Neural crest cell (in vitro differentiated cells): ENCODE measurements at places on chromosomes 6 and 20.

DNA sequence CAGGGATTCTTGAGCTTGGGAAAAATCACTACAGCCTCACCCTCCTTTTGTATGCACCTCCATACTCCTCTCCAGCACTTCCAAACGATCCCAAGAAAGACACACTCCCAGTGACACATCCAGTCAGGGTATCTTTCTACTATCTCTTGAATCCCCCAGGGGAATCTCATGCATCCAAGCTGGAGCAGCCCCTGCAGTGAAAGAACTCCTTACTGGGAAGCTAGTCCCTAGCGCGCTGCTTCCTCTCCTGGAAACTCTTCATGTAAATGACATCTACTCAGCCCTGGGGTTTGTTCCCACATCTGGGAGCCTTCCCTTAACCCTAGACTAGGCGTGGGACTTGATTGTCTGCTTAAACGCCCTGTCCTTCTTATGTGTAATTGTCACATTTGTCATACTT is 329.1 kb upstream of the QKI start:
- no peak for DNase-seq

GRCh38 chr6:135187372-135187771 is 6.3 kb downstream of the MYB start:
- no peak for DNase-seq

GRCh38 chr6:2765896-2766766 is 938 bp downstream of the WRNIP1 start:
- DNase-seq = peak; percentile 34

GRCh38 chr6:151137542-151137941 is 102.2 kb upstream of the AKAP12 start:
- no peak for DNase-seq

DNA sequence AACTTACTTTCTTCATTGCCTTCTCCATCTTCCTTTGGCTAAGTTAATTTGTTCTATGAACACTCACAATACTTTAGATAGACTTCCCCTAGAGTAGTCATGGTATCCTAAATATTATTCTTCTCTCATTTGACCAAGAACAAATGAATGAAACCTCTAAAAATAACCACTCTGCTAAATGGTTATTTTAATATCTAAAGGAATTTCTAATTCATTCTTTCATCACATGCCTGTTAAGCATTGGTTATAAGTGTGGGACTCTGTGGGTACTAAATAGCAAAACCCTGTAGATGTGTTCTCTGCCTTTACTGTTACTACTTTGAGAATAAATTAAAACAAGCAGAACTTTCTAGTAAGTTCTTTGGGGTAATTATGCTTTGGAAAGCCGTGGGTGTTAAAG is 138.9 kb downstream of the EYA4 start:
- DNase-seq = no peak

- no peak for DNase-seq
Observed at GRCh38 chr6:20338156-20338555, 63.5 kb upstream of the E2F3 start.

DNA sequence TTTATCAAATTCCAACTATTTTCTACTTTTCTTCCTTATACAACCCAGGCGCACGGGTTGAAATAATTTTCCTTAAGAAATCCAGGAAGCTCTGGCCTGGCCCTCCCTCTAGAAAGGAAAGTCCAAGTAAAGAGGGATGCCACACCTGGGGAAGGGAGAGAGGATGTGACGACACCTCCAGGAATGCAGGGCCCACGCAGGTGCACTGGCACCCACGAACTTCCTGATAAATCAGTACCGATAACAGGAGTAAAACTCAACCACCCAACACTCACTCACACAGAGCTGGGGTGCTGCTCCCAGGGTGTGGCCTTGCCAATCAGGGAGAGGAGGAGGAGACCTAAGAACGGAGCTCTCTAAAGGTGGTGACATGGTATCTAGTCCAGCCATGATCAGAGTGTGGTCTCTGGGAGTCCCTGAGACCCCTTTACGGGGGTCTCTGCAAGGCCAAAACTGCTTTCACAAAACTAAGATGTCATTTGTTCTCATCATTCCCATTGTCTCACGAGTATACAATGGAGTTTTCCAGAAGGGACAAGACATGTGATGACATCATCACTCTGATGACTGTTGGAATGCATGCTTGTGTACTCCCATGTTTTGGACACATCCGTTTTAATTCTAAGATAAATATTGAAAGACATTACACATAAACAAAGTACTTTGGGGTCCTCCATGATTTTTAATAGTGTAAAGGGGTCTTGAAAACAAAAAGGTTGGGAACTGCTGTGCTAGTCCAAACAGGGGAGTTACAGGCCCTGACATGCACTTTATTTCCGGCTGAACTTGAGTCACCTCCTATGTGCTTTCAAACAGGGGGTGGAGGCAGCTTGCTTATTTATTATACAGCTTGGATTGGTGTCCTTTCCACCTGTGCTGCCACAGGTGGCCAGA is 2.2 kb upstream of the PARD6B start:
- DNase-seq = no peak

- DNase-seq = peak; percentile 48
Observed at GRCh38 chr6:93416571-93417420, 2.6 kb downstream of the EPHA7 start.

DNA sequence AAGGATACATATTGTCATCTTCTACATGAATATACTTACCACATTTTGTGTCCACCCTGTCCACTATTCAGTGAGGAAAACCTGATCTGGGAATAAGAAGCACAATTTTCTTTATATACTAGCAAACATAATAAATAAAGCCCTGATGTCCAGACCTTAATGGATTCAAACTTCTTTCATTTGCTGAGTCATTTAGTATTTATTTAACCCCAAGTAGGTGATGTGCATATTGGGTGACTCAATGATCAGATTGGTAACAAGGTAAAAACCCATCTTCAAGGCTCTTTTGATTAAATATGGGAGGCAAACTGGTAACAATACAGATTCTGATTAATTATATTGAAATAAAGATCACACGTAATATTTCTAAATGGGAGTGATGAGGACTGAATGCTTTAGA is 1159.8 kb upstream of the EYS start:
- DNase-seq = no peak

GRCh38 chr6:139655783-139656705 is 281.6 kb upstream of the CITED2 start:
- no peak for DNase-seq

DNA sequence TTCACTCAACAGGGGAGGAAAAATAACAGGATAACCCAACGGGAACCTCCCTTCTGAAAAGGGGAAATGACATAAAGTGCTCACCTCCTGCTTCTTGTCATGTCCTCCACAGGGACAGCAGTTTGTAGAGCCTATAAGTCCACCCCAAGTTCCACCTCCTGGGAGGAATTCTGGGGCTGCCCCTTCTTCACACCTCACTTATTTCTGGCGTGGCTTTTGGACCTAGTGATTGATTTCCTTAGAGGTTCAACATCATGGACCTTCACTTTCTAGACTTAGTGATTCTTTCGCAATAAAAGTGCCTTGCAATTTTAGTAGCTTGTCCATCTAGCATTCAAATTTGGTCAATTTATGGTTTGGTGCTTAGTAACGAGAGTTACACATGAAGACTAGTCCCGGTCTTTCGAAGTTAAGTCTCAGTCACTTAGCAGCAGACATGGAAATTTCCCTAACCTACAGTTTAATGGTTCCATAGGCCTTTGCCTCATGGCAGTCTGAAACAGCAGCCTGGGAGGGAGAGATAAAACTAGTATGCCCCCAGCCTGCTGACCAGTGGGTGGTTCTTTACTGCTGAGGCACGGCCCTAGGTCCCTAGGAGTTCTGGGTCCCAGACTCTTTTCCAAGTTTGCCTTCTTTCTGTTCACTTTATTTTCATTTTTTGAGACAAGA is 59.2 kb upstream of the CDKAL1 start:
- DNase-seq = no peak

- DNase-seq = no peak
Observed at GRCh38 chr20:23234311-23235078, 116.1 kb upstream of the NXT1 start.
